ENCODE measurements at places on chromosomes 7 and 10.

- DNase-seq: no peak
These were observed 82.9 kb downstream of the WDFY4 start for GRCh38 chr10:48767373-48768143.

DNA sequence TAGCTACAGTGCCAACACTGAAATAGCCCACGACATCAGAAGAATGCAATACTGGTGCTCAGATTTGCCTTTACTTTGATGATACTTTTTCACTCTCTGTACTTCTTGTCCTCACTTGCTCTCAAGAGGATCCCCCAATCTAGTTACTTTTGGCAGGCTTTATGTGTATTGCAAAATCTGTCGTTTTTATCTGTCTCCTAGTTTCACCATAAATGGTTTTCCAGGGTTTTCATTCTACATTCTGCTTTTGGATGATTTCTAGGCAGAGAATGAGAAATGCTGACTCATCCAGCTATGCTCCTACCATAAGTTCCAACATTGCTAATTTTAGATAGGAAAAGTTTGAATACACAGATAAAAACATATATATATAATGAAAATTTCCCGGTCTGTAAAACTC, 659.5 kb upstream of the NRG3 start:
- no peak for DNase-seq

DNA sequence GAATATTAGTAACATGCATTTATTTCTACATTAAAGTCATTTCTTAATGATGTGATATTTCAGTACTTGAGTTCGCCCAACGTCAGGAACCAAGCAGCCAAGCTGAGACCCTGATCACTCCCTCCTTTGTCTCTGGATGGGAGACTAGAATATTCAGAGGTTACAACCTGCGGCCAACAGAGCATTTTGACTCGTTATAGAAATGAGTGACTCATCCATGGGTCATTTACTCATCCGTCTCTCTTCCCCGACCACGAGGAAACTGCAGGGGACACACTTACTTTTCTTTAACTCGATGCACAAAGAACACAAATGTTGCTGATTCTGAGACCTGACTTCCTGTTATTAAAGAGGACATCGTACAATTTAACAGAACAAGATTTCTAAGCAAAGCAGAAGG, 343.3 kb downstream of the FRMD4A start:
- peak; percentile 43 for DNase-seq

DNA sequence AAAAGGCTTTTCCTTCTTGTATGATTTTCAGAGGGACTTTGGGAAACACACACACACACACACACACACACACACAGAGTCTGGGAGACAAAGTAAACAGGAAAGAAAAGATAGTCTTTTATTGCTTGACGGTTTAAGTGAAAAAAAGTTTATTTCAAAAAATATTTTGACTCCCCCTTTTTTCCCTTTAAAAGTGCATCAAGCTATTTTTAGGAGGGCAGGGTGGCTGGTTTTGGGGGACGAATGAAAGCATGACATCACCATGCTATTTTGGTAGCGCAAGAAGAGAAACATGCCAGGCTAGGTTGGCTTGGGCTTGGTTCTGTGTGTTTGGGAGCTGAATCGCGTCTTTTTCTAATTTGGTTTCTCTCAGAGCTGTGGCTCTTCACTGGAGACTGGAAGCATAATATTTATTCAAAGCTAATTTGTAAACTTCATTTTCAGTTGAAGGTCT, 129.2 kb downstream of the BAMBI start:
- DNase-seq: no peak

DNA sequence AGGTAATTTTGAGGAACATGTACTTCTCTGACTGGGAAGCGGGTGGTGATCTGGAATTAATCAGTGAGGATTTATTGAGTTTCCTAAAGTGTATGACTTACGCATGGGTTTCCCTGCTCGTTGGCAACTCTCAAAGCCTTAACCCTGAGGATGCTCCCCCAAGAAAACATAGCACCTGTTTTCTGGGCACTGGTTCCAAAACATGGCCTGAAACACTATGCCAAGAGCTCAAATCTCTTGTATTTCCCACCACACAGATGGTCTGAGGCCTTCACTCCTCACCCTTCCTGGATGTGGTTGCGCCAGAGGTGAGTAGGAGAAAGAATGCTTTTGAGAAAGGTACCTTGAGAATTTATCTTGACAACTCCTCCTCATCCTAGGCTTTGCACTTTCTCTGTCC, 250.4 kb downstream of the FZD1 start:
- DNase-seq: no peak

- no peak for DNase-seq
These were observed 22.2 kb downstream of the SGCE start for GRCh38 chr7:94633687-94634086.

GRCh38 chr7:46554688-46555422, 633.8 kb upstream of the IGFBP3 start:
- DNase-seq: no peak

DNA sequence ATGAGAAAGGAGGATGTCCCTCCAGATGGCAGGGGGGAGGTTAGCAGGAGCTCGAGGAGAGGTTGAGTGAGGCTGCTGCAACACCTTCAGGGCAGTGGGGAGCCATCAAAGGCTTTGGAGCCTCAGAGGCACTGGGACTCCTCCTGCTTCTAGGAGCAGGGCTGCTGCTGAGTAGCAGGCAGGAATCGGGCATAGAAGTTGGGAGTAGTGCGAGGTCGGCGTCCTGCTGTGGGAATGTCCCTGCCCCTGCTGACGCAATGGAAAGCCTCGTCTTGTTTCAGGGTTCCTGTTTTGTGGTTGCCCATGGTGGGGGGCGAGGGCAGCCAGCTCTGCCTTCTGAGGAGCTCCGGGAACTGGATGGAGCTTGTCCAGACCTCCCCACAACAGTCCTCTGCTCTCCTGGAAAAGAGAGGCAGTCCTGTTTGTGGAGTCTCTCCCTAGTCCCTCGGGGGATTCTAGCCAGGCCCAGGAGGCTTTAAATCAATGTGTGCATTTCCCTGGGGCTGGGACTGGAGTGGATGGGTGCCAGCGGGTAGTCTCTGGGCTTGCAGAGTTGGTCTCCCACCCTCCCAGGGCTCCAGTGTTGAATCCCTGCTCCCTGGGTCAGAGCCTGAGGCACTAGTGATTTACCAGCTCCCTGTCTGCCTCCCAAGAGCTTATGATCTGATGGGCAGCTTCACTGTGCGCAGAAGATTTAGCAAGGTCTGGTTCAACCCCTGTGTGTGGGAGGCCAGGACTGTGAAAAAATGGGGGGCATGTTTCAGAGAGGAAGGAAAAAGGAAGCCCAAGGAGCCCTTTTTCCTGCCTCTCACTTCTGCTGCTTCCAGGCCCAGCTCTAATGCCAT, 98.7 kb upstream of the PPIF start:
- DNase-seq: no peak

GRCh38 chr7:104327938-104328295, 486 bp upstream of the LHFPL3 start:
- no peak for DNase-seq

GRCh38 chr7:153934048-153934447, 118.2 kb upstream of the DPP6 start:
- no peak for DNase-seq

DNA sequence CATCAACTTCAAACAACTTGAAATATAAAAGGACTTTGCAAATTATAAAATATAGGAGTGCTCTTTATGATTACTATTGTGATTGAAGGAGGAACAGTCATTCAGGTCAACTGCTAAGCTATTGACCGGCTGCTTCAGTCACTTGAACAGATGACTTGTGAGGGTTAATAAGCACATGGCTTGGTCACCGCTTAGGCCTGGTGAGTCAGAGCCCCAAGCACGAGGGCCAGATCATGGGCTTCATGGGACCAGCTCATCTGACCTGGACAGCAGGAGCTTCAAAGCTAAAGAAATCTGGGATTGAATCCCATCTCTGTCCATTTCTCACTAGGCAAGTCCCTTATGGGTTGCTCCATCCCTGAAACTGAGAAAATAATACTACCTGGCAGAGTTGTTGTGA, 60.4 kb upstream of the ADO start:
- DNase-seq: no peak

- no peak for DNase-seq
These were observed 134.7 kb downstream of the ADAM12 start for GRCh38 chr10:126253611-126253998.

- DNase-seq: no peak
These were observed 16.1 kb upstream of the CUZD1 start for GRCh38 chr10:122861711-122862161.

DNA sequence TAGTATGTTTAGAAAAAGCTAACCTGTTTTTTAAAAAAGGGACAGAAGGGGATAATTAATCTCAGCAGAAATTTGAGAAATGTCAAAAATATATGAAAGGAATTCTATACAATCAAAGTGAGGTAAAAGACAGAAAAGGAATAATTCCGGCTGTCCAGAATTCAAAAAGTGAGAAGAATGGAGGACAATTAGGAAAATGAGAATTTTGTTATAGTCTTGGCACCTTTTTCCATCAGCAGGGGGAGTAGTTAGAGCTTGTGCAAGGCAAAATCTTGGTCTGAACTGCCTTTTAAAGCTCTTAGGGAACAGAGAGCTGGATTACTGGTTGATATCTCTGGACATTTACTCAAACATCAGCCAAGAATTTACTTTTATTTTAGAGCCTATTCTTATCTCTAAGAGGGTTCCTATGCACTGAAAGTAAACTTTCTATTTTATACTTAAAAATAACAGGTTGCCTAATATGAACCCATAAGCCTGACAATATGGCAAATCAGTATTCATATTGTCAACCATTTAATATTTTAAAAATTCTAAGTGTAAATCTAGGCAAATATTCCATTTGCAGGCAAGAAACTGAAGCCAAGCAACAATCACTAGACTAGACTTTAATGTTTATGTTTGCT, 185.6 kb downstream of the ANK3 start:
- DNase-seq: peak; percentile 3

DNA sequence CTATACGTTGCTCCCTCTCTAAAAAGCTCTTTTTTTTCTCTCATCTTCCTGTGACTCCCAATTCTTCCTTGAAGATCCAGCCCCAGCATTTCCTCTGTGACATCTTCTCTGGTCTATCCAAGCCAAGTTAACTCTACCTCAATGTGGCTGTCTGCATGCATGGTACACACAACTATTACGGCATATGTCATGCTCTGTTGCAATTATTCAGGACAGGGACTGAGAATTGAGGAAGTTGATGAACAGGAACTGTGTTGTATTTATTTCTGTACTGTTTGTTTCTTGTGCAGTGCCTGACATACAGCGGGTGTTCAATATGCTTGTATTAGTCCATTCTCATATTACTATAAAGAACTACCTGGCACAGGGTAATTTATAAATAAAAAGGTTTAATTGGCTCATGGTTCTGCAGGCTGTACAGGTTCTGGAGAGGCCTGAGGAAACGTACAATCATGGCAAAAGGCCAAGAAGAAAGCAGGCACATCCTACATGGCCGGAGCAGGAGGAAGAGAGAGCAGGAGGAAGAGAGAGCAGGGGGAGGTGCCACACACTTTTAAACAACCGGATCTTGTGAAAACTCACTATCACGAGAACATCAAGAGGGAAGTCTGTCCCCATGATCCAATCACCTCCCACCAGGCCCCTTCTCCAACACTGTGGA, 6.3 kb downstream of the TRPV5 start:
- DNase-seq: no peak

DNA sequence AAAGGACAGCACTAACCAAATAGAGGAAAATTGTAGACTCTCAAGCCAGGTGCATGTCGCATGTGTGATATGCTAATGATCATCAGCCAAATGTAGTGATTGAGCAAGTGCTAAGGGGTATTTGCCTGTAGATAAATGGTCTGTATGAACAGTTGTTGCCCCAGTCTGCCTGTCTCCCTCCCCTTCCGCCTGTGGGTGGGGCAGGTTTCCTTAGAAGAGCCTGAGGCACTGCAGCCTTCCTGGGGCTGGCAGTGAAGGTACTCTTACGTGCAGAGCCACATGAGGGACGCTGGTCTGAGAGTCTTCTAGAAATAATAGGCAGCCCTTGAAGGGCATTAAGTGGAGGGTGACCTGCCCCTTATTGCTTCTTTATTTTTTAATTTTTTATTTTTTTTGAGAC, 152.1 kb downstream of the SNX10 start:
- DNase-seq: no peak

DNA sequence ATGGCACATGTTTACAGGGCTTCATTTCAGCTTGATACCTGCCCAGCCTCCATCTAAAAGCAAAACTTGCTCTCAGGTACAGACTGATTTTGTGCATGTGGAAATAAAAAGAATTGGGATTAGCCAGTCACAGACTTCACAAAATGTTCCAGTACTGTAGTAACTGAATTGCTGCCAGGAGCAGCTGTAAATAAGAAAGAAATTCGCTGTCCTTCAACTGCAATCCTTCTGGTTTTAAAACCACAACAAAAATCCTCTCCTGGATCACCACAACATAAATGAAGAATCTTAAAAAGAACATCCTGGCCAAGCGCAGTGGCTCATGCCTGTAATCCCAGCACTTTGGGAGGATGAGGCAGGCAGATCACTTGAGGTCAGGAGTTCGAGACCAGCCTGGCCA, 3.9 kb upstream of the MIOS start:
- no peak for DNase-seq

- no peak for DNase-seq
These were observed 47.0 kb upstream of the FIGNL1 start for GRCh38 chr7:50497068-50497642.

DNA sequence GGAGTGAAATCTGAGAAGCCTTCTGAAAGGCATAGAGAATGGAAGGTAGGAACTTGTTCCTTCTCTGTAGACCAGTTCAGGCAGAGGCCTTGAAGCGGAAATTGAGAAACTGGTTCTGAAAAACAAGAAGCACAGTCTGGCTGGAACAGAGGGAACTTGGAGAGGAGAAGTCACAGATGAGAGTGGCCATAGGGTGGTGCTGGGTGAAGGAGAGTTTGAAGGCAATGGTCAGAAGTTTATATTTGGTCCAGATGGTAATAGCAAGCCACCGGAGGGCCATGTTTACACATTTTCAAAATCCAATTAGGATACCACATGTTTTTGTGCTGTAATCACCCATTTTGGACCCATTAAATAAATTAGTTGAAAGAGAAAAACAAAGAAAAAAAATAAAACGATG, 692.5 kb downstream of the INHBA start:
- no peak for DNase-seq

GRCh38 chr7:115135146-115135545, 213.3 kb downstream of the MDFIC start:
- DNase-seq: no peak

DNA sequence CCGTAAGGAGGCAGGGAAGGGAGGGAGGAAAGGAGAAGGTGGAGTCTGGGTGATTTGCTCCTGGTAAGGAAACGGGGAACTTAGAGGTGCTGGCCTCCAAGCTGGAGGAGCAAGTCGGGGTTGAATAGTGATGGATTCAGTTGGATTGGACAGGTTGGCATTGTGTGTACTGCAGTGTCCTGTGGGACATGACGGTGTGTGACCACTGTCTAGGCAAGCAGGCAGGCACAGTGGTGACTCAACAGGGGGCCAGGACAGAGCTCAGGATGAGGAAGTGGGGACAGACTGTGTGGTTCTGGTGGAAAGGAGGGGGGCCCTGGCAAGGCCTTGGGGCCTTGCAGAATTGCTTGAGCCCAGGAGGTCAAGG, 48.8 kb downstream of the COL26A1 start:
- no peak for DNase-seq

DNA sequence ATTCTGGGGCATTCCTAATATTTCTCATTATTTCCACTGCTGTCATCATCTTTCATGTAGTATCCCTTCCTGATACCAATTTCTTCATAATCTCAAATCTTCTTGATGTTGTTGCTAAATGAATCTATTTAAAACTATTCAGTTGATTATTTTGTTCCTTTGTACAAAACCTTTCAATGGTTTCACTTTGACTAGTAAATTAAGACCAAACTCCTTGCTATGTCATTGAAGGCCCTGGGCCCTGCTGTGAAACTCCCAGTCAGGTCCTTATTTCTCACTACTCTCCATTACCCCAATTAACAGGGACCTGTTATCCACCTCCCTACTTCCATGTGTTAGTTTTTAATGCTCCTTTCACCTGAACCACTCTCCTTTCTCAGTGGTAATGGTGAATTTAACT, 97.0 kb downstream of the CTTNBP2 start:
- DNase-seq: no peak

Measured in CD4-positive, alpha-beta T cell treated with Interleukin-15 for 4 hours (primary cell).